Activated effector memory CD4-positive, alpha-beta T cell treated with Interleukin-2 at 50 U/mL for 16 hours (primary cell): ENCODE measurements at places on chromosomes 16 and 17.

- DNase-seq = no peak
Observed at GRCh38 chr17:9973669-9974447, 68.8 kb upstream of the RCVRN start.

DNA sequence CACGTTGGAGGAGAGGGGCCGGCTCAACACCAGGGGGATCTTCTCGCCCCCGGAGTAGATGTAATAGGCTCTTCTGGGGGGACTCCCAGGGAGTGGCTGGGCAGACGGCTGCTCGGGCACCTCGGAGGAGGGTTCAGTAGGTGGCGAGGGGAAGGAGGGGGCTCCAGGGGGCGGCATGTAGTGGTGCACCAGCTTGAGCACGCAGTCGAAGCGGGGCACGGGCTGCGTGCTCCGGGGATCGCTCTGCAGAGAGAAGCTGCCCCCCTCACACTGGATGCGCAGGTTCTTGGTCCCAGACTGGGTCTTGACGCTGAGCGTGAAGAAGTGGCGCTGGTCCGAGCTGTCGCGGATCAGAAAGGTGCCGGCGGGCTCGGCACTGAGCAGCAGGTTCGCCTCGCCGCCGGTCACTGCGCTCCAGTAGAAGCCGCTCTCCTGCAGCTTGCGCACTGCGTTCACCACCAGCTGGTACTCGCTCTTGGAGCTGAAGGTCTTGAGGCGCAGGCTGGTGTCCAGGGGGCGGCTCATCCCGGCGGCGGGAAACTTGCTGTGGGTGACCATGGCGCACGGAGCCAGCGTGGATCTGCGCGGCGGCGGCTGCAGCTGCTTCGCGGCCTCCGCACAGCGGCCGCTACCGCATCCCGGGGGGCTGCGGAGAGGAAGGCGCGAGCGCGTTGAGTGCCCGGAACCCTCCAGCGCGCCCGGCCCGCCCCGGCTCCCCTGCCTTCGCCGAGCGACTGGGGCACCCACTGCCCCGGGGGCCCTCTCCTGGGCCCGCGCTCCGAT lies 1.1 kb downstream of the SOCS3 start:
- no peak for DNase-seq

GRCh38 chr16:23365602-23366240 lies 63.6 kb downstream of the SCNN1B start:
- DNase-seq = no peak

DNA sequence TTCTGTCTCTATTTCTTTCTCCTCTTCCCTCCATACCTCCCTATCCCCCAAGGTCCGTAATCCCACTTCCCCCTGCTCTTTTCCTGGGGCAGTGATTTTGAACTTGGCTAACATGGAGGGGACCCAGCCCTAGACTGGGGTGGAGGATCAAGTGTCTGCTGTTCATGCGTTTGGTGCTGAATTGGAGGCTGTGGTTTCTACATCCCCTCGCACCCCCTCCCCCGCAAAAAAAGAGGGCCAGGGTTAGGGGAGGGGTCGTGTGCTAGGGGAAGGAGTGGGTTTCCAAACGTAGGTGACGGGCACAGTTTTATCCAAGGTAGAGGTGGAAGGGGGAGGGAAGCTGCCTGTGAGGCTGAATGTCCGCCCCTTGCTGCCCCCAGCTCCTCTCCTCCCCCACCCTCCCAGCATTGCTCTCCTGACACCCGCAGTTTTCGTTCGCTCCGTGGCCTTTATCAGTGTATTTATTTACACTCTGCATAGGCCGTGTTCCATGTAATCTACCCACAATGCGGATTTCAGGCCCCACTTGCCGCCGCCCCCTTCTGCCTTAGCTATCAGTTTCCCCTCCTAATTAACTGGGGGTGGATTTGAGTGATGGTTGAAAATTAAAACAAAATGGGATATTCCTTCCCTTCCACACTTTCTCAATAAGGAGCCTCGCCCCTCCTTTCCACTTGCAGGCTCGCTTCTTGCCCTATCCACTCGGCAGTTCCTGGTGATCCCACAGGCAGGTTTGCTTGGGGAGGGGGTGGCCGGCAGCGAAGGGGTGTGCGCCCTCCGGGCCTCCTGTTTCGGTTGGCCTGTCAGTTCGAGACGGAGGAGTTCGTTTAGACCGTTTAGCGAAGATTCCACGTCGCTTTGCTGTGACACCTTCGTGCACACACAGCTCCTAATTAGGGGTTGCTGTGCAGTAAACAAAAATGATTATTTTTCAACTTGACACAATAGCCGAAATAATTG lies 2.0 kb downstream of the GNAO1 start:
- DNase-seq = no peak

DNA sequence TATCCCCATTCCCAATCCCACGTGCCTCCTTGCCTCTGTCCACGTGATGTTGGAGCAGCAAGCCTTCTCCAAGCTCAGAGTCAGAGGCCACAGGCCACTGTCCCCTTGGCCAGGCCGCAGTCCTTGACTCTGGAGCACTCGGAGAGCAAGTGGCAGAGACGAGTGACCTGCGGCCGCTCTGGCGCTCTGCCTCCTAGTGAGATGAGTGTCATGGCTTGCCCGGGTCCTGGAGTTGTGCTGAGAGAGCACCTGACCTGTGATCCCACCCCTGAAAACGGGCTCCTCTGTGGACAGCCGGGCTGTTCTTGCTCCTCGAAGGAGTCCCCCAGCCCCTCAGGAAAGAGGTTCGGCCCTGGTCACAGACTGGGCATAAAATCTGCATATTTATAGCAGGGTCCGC lies 10.0 kb upstream of the FASN start:
- DNase-seq = no peak

DNA sequence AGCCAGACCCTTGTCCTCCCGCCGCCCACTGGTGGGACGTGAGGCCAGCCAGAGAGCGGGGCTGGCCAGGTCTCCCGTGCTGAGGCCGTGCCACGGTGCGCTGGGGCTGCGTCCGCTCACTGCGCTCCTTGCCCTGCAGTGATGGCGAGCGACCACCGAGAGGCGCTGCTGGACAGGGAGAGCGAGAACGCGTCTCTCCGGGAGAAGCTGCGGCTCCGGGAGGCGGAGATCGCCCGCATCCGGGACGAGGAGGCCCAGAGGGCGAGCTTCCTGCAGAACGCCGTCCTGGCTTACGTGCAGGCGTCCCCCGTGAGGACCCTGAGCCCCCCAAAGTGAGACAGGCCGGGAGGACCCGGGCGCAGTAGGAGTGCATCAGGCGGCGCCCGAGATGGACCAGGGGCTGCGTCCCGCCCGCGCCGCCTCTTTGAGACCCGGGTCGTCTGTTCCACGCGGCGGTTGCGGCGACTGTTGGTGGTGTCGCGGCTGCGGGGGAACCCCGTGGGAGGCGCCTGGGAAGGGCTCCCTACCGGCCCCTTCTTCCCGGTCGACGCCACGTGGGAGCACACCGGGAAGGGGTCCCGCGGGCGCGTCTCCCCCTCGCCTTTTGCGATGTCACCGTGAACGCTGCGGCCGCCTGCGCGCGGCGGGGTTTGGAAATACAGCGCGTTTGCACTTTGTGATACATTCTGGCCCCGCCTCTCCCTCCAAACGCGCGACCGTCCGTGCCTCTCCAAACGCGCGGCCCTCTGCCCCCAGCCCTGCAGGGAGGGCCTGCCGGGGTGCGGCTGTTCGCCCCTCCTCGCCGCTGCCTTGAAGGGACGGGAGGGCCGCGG lies 792 bp upstream of the RAC3 start:
- DNase-seq = peak; percentile 75

- DNase-seq = no peak
Observed at GRCh38 chr17:19018600-19018950, 14.0 kb upstream of the FAM83G start.

DNA sequence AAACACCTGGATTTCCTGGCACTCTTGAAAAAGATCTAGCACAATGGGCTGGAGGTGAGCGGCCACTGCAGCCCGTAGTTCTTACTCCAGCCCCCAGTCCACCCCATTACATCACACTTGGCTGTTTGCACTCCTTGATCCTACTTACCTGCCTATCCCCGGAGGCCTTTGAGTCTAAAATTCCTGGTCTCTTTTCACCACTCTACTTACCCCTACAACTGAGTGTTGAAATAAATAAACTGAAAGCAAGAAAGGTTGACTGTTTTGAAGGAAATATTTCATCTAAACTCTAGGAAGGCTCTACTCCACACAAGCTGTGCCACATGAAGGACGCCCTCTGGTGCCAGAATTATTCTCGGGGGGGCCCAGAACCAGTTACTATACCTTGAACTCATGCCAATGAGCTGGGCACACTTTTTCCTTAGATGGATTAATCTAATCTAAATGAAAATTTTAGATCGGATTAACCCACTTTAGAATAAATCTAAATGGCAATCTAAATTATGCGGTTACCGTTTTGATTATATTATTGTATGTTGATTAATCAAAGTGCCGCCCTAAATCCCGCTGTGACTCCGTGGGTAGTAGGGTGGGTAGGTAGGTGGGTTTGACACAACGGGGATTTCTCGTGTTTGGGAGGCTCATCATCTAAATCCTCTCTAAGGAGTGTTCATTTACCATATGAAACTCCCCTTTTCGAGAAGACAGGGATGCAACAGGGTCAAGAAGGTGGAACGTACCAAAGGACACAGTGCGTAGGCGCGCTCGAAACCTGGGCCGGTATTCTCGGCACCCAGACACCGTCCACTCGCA lies 651 bp upstream of the EIF1 start:
- peak; percentile 52 for DNase-seq

GRCh38 chr16:56424404-56424764 lies 961 bp downstream of the AMFR start:
- no peak for DNase-seq

DNA sequence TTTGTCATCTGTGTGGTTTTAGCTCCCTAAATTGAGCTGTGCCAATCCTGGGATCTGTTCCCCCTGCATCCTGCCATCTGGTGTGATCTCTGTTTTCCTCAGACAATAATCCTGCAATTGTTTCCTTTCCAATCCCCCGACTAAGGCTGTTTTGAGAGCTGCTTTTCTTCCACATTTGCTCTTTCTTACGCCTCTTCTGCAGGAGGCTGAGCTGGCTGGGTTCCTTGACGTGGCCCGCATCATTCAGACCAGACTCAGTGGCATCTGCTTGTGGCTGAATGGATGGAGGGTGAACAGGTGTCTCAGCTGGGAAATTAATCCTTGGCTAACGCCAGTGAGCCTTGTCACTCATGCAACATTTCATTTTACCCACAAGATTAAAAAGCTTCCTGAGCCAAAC lies 9.8 kb upstream of the MED9 start:
- DNase-seq = no peak

DNA sequence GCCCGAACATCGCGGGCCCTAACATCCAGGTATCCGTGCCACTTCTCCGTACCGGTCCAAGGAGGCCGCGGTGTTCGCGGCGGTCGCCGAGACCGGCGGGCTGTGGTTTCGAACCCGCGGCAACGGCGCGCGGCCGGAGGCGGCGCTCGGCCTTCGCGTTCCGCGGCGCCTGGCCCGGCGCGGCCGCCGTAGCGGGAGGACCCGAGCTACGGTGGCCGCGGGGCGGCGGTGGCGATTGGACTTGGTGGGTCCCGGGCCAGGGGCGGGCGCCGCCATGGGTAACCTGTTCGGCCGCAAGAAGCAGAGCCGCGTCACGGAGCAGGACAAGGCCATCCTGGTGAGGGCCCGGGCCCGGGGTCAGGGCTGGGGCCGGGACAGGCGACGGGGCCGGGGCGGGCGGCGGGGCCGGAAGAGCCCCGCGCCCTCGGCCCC lies at the start of gene CHMP6:
CHMP6 (plus strand) TSS at position 197 of the 432 bp plus-strand sequence; CDS start at position 275, 78 bp downstream.
- peak; percentile 60 for DNase-seq

GRCh38 chr17:3851461-3852100 lies 5.5 kb upstream of the NCBP3 start:
- no peak for DNase-seq

DNA sequence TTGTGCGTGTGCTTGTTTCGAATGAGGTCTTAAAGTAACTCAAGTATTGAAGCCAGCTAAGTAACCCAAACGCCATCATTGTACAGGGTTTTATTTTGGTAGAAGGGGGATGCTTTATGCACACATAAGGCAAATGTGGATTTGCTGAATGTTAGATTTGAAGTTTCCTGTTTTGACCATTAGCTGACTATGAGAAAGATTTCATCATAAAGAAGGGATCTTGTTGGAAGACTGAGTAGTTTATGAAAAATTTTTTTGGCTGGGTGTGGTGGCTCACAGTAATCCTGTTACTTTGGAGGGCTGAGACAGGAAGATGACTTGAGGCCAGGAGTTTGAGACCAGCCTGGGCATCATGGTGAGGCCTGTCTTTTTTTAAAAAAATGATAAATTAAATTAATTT lies 10.0 kb upstream of the ZFP3 start:
- no peak for DNase-seq

GRCh38 chr17:57132663-57133062 lies 47.6 kb downstream of the AKAP1 start:
- DNase-seq = no peak

GRCh38 chr17:30095507-30096244 lies 20.9 kb upstream of the NSRP1 start:
- DNase-seq = no peak

- no peak for DNase-seq
Observed at GRCh38 chr16:11602321-11602720, 15.6 kb upstream of the LITAF start.

DNA sequence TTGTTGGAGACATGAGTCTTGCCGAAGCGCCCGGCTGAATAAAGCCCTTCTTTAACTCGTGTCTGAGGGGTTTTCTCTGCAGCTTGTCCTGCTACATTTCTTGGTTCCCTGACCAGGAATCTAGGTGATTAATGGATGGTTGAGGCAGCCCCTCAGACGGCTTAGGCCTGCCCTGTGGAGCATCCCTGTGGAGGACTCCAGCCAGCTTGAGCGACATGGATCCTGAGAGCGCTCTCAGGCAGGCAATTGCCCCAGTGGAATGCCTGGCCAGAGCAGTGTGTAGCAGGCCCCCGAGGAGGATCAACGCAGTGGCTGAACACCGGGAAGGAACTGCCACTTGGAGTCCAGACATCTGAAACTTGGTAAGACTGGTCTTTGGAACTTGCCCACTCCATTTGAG lies 17.3 kb upstream of the ENDOV start:
- no peak for DNase-seq

DNA sequence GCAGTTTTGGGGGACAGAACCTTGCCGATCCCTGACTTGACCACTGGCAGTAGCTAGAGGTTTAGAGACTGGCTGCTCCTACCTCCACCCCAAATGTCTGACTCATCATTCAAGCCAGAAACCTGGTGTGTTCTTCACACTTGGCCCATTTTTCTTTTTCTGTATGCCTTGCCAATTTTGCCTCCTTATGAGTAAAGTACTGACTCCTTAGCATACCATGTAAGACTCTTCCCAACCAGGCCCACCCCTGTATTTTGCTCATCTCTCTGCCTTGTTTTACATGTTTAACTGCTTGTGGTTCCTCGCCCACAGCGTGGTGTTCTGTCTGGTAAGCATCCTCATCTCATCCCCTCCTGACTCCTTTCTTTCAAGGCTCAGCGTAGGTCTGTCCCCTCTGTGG lies 37.9 kb downstream of the NUP88 start:
- DNase-seq = no peak

GRCh38 chr16:89969741-89970410 lies 21.3 kb downstream of the DEF8 start:
- no peak for DNase-seq

- DNase-seq = no peak
Observed at GRCh38 chr16:84459533-84459894, 44.9 kb downstream of the MEAK7 start.

- DNase-seq = no peak
Observed at GRCh38 chr16:19488213-19488640, 33.7 kb downstream of the GDE1 start.

- no peak for DNase-seq
Observed at GRCh38 chr16:19135896-19136438, 22.2 kb downstream of the ITPRIPL2 start.

- DNase-seq = no peak
Observed at GRCh38 chr17:81909231-81909630, 2.0 kb downstream of the PCYT2 start.
